ENCODE measurements at places on chromosomes 4 and X. TPM values are rescaled to one million over a fixed set of nuclear protein-coding genes. Genes with fewer than 3 reads are reported as not detected.

The CLDN2 gene
- 0.15 TPM for total RNA-seq

- ATAC-seq: peak; percentile 33
These were observed 53.8 kb downstream of the APLN start for GRCh38 chrX:129600981-129601424.

GRCh38 chrX:12948495-12948894, 26.4 kb upstream of the TMSB4X start:
- ATAC-seq: no peak

The ARX gene
- 0.53 TPM for total RNA-seq

GRCh38 chr4:32268863-32269262, 1548.7 kb downstream of the PCDH7 start:
- no peak for ATAC-seq

DNA sequence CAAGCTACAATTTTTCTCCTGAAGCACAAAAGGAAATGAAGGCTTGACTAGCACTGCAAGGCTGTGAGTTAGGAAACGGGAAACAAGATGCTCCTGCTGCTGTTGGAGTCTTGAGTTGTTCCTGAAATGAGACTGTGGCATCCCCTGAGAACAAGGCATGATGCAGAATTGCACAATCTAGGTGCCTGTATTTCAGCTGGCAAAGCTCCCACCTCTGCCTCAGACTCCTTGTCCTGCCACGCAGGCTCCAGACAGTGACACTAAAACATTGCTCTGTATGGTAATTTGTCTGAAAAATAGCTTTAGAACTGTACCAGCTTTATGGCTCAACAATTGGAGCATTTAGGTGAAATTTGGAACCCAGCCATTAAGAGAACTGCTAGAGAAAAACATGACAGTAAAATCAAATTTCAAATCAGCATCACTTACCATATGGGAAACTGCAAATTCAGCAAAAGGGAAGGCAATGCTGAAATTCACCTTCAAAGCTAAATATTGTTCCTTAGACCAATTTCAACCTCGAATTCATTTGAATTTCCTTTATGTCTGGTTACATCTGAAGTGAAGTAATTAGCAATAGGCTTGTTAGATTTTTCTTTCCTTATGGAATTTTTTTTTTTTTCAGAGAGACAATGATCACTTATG, 103.4 kb downstream of the MFAP3L start:
- no peak for ATAC-seq

DNA sequence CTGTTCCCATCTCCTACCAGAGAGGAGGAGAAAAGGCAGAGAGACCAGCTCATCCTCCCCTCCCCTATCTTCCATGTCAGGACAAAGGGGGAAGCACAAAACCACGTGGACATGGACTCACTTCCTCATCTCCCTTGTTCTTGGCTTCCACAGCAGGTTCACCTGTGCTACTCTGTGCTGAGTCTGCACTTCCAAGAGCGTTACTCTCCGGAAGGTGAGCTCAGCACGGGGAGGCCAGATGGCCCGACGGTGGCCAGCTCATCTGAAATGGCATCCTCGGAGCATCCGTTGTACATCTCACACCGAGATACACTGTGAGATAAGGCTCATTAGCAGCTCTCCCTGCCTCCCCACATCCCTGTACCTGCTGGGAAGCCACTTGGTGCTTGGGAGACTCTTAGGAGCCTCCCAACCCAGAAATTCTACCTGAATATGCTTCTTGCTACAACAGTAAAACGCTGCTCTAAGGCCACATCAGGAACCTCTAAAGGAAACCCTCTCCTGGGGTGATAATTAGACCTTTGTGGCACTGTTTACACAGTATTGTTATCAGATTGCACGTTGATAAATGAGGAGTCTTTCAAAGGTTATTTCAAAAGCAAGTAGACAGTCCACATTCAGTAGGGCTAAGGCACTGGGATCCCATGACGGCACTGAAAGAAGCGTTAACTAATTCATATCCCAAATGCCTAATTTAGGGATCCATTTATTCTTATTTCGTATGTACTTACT, 19.4 kb downstream of the LGI2 start:
- no peak for ATAC-seq

DNA sequence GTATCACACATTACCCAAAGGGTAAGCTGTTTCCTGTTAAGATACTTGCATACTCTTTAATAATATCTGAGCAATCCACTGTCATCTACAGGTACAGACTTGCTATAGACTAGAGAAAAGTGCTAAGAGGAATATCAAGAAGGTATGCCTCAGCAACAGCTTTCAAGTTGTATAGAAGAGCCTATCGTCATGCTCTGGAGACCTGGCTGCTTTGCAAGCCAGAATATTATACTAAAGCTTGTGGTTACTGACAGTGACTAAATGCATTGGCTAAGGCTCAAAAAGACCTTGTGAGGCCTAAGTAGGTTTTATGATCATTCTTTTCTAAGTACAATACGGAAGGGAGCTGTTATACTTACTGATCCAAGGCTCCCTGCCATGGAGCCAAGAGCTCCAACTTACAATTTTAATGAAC, 11.3 kb downstream of the LAMP2 start:
- peak; percentile 41 for ATAC-seq

- ATAC-seq: no peak
These were observed 1.6 kb upstream of the GSX2 start for GRCh38 chr4:54098375-54098774.

DNA sequence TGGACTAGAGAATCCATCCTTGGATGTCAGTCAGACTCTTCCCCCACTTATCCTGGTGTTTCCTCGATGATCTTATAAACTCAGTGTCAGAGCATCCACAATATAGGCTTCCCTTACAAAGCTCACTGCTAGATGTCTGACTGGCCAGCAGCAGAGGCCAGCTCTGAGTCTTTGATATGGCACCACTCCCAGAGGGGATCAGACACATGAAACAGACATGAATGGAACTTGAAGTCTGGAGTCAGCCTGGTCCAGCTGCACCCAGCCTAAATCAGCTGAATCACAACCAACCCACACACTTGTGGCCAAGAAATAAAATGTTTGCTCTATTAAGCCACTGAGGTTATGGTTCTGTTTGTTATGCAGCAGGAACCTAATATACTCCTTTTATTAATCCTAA, 129.6 kb upstream of the MED14 start:
- no peak for ATAC-seq

The ADH4 gene
- total RNA-seq: not detected

The KLHL34 gene
- total RNA-seq: not detected

- no peak for ATAC-seq
These were observed 67.4 kb upstream of the PCDH19 start for GRCh38 chrX:100477467-100477866.

- ATAC-seq: no peak
These were observed 309.4 kb upstream of the NOCT start for GRCh38 chr4:138706201-138706600.

DNA sequence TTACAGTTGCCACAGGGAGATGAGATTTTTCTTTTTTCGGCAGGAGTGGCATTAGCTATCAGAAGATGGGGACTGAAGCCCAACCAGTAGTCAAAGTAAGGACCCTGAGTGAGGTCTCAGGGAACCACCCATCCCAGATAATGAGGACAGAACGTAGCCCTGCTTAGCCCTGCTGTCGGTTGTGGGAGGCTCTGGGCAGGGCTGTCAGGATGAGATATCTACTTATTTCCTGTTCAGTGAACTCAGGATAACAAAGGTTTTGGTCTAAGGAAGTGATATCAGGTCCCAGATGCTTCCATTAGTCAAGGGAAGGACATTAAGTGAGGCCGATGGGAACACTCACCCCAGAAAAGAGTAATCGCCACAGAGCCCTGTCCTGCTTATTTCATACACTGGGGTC, 2.3 kb downstream of the MAGEB16 start:
- ATAC-seq: no peak

- no peak for ATAC-seq
These were observed 260.9 kb downstream of the SLC7A11 start for GRCh38 chr4:137981277-137981676.

GRCh38 chr4:148225639-148226038, 216.6 kb downstream of the NR3C2 start:
- no peak for ATAC-seq

The INPP4B gene
- total RNA-seq: 5.5 TPM

DNA sequence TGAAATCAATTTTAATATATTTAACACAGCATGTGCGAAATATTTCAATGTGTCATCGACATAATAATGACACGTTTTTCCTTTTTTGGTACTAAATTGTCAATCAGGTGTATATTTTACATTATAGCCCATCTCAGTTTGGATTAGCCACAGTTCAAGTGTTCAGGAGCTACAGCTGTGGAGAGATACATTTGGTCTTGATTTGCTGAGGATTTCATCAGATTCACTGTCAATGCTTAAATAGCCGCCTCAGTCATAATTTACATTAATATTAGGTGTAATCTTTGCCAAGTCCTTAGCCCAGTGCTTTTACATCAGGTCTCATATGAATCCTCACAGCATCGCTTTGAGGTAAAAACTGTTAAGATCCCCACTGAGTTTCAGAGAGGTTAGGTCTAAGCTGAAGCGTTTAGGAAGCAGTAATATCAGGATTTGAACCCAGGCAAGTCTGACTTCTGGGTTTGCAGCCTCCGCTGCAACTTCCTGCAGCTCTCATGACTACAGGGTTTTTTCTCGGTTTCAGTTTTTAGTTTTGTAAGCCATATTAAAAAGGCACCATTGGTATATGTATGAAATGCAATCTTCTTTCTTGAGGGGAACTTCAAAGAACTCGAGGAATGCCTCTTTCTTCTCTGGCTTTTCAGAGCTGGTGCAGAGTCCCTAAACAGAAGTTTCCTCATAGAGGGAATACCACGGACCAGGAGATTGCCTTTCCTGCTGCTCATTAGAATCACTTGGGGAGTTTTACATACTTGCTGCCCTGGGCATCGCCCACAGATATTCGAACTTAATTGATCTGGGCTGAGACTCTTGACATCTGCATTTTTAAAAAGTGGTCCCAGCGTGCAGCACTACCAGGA, 6.4 kb downstream of the MTM1 start:
- ATAC-seq: no peak

The GRK4 gene
- total RNA-seq: 13.7 TPM
